ENCODE measurements at places on chromosomes 3 and 15.
A peak's percentile ranks its signal among the peaks of the same experiment; 100 is the strongest.

- DNase-seq: no peak
Measured at GRCh38 chr15:60970246-60971170, 258.6 kb downstream of the RORA start.

- DNase-seq: no peak
Measured at GRCh38 chr3:195543500-195544229, 540 bp upstream of the PPP1R2 start.

DNA sequence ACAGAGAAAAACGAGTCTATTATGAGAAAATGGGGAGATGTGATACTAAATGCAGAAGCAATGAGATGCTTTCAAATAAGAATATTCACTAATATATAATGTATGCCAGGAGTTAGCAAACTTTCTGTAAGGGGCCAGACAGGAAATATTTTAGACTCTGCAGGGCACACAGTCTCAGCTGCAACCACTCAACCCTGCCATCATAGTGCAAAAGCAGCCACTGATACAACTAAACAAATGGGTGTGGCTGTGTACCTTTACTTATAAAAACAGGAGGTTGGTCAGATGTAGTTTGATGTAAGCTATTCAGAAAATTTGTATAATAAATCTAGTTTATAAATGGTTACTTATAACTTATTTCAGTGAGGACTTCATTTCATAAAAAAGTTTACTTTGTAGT is 78.1 kb downstream of the FBXL22 start:
- DNase-seq: no peak

GRCh38 chr15:81376231-81376630 is 2.2 kb upstream of the TMC3 start:
- DNase-seq: no peak

DNA sequence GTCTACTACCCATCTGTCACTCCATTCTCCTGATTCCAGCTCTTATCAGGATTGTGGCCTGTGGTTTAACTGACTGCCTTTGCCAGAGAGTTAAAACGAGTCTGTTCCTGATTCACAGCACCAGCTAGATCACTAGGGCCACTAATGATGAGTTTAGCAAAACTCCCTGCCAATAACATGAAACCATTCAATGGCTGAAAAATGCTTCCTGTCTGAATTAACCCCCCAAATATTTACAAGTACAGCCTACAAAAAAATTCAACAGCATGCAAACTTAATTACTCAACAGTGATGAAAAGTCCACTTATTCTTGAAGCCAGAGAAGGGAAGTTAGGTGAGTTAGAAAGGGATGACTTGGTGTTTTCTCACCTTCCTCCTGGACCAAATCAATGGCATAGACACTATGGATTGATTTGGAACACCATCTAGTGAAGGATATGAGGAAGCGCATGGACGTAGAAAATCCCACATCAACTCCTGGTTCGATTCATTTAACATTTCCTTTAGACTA is 141.4 kb downstream of the TGFBR2 start:
- peak; percentile 80 for DNase-seq

GRCh38 chr3:141109751-141110150 is 58.6 kb downstream of the SPSB4 start:
- no peak for DNase-seq

DNA sequence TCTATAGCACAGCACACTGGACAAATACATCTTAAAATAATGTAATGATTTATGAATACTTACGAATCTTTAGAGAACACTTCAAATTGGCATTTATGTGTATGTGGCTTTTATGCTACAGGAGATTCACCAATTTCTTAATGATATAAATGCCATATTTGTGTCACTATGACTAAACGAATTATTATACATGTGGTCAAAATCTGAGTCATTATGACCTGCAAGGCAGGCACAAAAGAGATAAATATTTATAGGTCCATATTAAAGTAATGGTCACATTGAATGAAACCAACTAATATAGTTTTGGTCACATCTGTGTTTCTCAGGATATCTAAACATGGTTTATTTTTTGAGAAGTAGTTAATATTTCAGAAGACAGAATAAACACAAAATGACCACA is 232.3 kb upstream of the SEMA6D start:
- DNase-seq: no peak

GRCh38 chr3:177201700-177202397 is 4.6 kb upstream of the TBL1XR1 start:
- DNase-seq: peak; percentile 42

DNA sequence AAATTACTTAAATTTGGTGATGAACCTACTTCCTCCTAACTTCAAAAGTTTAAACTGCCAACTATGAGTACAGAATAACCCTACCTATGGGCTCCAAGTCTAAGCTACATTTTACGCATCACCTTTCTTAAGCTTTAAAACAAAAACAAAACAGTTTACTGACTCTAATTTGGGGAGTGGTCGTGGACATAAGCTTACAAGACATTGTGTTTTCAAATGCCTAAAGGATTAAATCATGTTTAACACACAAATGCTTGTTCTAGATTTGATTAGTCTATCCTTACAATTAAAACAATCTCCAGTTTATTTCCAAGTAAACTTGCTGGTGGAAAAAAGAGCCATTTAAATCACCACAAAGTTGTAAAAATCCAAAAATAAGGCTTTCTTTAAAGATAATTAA is 62.2 kb downstream of the UACA start:
- no peak for DNase-seq

- DNase-seq: no peak
Measured at GRCh38 chr3:43024181-43024885, 45.2 kb downstream of the GASK1A start.

GRCh38 chr3:52352566-52352965 is 36.4 kb downstream of the DNAH1 start:
- no peak for DNase-seq

DNA sequence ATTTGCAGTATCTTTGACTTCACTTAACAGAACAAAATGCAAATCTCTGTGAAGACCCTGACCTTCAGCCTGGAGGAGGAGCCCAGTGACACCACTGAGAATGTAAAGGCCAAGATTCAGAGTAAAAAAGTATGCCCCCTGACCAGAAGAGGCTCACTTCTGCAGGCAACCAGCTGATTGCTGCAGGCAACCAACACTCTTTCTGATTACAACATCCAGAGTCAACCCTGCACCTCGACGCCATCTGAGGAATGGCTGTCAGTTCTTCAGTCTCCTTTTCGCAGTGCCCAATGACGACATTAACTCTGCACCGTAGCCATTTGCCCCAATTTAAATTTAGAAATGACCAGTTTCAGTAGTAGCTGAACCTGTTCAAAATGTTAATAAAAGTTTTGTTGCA is 14.9 kb downstream of the ATP13A3 start:
- no peak for DNase-seq

- DNase-seq: peak; percentile 12
Measured at GRCh38 chr3:184005941-184006507, 11.7 kb downstream of the ABCC5 start.

DNA sequence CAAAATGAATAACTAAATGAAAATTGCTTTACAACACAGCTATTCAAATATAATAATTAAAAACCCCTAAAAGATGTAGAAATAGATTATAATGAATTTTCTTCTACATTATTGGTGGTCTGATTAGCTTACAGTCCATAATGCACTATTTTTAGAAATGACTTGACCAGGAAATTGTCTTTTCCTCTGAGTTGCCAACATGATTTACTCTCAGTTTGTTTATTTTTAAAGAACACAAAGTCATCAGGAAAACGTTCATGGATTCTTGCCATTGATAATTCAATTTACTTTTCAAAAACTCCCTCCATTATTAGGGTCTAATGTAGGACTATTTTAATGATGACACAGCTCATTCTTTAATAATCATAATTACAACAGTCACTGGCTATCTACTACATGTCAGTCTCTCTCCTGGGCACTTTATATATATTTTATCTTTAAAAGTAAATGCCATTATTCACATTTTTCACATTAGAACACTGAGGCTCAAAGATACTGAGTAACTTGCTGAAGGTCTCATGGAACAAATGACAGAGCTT is 1.1 kb downstream of the TM4SF18 start:
- DNase-seq: no peak

- DNase-seq: no peak
Measured at GRCh38 chr3:128606094-128606493, 44.5 kb downstream of the RPN1 start.

DNA sequence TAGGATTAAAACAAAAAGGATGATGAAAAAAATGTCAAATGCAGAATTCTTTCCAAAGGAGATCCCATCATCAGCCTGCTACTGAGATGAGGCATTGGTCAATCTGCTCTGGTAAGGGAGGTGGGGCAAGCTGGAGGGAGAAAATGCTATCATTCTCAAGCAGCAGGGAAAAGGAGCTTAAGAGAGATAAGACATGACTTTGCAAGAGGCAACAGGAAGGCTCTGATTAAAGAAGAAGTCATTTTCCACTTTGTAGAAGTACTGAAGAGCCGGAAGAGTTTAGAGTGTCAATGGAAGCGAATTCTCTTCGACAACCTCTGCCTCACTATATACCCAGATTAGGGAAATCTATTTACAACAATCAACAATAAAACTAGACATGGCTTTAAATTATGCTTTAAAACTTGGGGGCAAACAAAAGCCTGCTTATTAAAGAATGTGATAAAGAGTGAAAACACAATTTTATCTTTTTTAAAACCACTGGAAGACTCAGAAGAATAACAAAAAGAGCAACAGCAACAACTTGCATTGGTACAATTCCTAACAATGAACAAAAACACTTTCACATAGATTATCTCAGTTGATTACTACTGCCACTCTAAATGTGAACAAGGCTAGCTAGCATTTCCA is 81.8 kb upstream of the NANOGP8 start:
- DNase-seq: peak; percentile 42

- DNase-seq: no peak
Measured at GRCh38 chr3:62727536-62727935, 147.7 kb downstream of the CADPS start.

- DNase-seq: no peak
Measured at GRCh38 chr3:28624084-28624483, 275.5 kb upstream of the AZI2 start.

DNA sequence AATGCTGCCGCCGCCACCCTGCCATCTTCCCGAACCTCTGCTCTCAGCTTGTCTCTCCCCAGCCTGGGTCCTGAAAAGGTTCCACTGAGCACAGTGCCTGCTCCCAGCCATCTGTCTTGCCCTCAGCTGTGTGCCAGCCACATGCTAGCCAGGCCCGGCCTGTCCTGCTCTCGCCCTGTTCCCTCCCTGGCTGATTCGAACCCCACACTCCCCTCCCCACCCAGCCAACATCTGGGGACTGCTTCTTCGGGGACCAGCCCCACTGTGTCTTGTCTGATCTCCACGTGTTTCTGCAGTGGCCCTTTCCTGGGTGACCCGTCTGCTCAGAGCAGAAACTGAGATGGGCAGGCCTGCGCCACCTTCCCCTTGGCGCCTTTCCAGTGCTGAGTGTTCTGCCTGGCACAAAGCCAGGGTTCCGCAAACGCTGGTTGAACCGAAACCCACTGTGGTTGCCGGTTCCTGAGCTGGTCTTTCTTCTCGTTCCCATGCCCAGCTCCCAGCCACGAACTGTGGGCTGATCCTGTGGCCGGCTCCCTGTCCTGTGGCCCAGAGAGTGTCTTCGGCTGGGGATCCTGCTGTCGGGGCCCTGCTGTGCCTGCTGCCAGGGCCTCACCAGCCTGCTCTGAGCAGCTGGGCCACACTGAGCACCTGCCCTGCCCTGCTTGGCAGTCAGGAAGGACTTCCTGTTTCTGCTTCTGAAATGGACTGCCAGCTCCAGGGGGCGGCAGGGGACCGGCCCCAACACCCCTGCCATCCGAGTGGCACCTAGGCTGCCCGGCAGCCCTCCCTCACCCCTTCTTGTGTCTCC is 62.7 kb upstream of the KLF13 start:
- DNase-seq: no peak

DNA sequence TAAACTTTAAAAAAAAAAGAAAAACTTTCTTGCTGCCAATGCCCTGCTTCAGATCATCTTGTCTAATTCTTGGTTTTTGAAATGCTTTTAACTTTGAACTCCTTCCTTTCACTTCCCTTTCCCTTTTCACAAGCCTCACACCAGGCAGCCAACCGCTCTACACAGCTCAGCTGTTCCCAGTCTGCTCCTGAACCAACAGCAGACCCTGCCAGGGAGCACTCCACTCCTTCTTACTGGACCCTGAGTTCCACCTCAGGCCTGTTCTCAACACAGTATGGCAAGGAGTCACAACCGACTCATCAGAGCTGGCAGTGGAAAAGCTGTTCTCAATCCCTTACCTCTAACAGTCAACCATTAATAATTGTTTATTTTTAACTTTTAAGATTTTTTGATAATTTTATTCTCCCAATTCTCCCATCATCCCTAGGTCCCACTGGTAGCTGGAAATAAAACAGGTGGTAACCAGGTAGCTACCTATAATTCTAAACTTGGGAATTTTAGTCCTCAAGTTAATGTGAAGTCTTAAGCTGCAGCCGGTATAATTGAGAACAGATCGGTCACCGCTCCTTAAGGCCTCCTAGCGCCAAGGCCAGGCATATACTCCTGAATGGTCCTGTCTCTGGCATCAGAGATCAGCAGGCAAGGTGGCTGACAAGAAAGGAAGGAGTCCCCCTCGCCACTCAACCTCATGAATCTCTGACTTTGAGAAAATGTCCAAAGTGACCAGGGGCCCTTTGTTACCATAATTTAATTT is 43.9 kb downstream of the BOC start:
- no peak for DNase-seq

DNA sequence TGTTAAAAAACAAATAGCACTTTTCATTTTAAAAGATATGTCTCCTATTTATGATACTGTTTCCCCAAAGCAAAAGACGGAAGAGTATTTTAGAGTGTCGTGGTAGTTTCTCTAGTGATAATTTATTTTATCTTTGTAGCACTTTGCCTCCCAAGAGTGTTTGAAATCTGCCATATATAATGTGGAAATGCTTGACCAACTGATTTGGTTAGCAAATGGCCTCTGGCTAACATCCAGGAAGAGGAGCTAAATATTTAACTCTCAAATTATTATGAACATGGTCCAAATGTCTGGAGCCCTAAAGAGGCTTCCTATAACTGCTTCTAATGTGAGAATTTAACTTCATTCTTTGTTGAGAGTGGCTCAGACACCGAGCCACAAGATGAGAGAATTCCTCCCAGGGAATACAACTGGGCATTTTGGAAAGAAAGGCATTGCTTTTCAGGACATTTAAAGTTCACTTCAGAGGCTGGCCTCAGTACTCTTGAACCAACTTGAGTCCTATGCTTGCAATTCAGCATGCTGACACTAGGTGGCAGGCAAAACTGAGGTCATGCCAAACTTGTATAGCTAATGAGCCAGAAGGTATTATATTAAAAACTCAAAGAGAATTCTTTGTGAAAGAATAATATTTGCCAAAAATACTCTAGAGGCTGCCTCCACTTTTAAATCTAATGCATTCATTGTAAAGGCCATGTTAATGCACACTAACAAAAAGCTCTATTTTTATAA is 104.5 kb downstream of the RARB start:
- peak; percentile 57 for DNase-seq

DNA sequence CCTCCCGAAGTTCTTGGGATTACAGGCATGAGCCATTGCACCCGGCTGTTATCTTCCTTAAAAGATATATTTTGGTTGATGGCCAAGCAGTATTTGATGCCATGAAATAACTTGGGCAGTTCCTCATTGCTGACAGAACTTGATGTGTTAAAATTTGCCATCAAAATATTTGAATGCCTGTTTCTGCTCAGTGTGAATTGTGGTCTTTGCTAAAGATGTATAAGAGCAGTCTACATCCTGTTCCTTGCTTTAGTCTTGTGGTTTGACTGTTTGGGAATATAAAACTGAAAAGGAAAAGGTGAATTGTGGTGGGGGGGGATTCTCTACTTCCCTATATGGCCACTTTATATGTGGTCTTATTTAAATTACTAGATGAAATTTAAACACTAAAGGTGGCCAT is 14.0 kb downstream of the TRIM71 start:
- no peak for DNase-seq

GRCh38 chr3:182226995-182227394 is 515.3 kb downstream of the SOX2 start:
- DNase-seq: no peak

Data from brain microvascular endothelial cell (primary cell).